Aorta (tissue), 5 donors: ENCODE measurements at places on chromosomes 16 and 17. TPM values are rescaled to one million over a fixed set of nuclear protein-coding genes. Genes with fewer than 3 reads are reported as not detected.

DNA sequence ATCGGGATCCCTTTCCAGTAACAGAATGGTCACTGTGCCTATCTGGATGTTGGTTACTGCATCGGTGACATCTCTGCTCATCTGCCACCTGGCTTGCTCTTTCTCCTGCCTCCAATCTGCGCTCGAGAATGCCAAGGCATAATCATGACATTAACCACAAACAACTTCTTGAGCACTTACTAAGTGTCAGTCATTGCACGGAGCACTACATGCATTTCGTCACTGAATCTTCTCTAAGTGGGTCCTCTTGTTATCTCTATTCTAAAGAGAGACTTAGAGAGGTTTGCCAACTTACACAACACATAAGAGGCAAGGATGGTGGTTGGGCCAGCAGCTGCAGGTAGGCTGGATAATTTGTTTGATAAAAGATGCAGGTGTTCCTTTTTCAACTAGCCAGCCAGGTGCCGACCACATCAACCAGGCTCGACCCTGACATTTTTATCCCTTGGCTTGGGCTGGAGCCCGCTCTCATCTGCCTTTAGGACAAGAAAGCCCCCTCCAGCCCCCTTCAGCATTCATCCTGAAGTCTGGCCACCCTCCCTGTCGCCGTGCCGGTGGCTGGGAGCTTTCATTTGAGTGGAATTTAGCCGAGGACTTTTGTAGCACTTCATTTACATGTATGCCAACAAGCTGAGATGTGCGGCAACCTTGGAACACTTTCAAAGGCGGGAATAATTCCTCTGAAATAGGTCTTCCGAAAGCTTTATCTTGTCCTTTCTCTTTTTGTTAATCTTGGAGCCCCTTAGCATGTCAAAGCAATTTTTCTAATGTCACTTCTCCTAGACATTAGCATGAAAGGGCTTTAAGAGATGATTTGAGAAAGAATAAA is 89.3 kb upstream of the NKD1 start:
- no peak for DNase-seq

KRTAP9-8 gene
- total RNA-seq: not detected

- no peak for DNase-seq
Measured at GRCh38 chr17:46020998-46021397, 21.9 kb downstream of the STH start.

DNA sequence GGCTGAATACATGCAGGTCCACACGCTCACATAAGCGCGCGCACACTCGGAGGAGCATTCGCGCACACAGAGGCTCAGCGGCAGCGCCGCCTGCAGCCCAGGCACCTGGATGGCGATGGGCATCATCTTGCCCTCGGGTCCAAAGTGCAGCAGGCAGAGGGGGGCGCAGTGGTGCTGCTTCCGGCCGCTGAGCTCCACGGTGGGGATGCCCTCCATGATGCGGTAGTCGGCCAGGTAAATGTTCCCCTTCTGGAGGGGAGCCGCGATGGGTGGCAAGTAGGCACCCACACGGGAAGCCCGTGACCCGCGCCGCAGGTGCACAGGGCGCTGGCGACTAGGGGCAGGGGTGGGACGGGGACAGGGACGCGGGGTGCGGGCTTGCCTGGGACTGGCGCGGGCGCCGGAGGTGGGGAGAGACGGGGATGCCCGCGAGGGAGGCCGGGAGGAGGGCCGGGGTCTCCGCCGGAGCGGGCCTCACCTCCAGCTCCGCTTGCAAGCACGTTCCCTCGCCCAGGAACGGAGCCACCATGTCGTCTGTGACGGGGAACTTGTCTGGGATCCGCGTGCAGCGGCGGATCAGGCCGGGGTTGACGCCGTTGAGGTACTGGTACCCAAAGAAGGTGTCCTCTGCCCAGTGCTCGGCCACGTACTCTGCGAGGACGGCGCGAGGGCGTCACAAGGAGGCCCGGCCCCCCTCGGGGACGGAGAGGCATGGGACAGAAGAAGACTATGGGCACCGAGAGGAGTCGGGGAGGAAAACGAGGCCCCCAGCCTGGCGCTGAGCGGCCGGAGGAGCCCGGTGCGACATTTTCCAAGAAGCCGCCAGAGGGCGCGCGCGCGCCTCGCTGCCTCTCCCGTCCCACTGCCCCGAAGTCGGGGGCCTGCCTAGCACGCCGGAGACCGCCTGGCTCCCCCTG is 8.0 kb downstream of the ALOX12B start:
- peak; percentile 76 for DNase-seq

GRCh38 chr16:52492789-52493357 is 54.1 kb downstream of the TOX3 start:
- DNase-seq: no peak

CCDC154 gene
- total RNA-seq: 2.0 TPM

- peak; percentile 70 for DNase-seq
Measured at GRCh38 chr17:82439194-82439828, 11.2 kb downstream of the CYBC1 start.

- no peak for DNase-seq
Measured at GRCh38 chr16:35735403-35736251, 2276.2 kb downstream of the TP53TG3F start.

GRCh38 chr16:15676506-15676905 is 26.5 kb downstream of the NDE1 start:
- no peak for DNase-seq

MED31 gene
- total RNA-seq: 8.4 TPM

DNA sequence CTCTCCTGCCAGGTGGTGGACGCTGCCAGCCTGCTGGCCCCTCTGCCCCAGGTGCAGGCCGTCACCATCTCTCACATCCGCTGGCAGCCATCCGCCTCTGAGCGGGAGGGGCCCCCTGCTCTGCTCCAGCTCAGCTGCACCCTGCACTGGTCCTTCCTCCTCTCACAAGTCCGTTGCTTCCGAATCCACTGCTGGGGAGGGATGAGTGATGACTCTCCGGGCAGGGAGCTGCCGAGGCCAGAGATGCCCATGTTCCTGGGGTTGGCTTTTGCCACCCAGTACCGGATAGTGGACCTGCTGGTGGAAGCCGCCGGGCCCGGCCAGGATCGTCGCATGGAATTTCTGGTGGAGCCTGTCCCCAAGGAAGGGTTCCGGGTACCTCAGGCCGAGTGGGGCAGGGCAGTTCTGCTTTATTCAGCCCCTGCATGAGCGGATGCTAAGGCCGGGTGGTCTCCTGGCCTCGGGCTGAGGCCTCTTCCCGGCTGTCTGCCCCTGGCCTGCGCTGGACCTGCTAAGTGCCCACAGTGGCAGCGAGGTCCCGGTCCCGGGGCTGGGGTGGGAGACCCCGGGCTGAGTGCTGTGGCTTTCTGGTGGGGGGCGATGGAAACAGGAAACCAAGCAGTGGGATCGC is 11.4 kb downstream of the ENGASE start:
- no peak for DNase-seq

- peak; percentile 88 for DNase-seq
Measured at GRCh38 chr16:66898207-66898606, 17.9 kb downstream of the PDP2 start.

KRTAP3-2 gene
- total RNA-seq: not detected

- DNase-seq: no peak
Measured at GRCh38 chr16:11759997-11760396, 17.3 kb upstream of the TXNDC11 start.

DNA sequence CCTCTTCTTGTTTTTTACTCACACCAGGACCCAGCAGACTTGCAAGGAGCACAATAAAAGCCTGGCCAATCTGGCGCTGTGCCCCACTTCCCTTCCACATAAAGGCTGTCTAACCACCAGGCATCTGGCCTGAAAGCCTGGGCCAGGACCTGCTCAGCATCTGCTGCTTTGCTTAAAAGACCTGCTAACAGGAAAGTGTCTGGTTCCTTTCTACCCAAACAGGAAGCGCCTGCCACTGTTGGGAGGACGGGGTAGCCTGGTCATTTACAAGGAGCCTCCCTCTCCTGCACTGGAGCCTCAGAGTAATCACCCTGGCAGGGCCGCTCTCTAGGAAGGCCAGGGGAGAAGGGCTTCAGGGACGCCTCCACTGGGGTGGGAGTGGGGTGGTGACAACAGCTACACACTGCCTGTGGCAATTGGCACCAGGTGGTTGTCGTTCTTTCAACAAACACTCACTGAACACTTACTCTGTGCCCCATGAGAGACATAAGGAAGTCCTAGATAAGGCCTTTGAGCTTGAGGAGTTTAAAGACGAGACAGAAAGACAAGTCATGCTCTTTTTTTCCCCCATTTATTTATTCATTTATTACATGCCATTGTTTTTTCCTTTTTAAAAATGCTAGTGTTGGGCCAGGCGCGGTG is 6.3 kb upstream of the MMP28 start:
- peak; percentile 87 for DNase-seq

NEUROD2 gene
- total RNA-seq: not detected

- DNase-seq: peak; percentile 59
Measured at GRCh38 chr17:80931421-80932265, 60.0 kb upstream of the CHMP6 start.

DNA sequence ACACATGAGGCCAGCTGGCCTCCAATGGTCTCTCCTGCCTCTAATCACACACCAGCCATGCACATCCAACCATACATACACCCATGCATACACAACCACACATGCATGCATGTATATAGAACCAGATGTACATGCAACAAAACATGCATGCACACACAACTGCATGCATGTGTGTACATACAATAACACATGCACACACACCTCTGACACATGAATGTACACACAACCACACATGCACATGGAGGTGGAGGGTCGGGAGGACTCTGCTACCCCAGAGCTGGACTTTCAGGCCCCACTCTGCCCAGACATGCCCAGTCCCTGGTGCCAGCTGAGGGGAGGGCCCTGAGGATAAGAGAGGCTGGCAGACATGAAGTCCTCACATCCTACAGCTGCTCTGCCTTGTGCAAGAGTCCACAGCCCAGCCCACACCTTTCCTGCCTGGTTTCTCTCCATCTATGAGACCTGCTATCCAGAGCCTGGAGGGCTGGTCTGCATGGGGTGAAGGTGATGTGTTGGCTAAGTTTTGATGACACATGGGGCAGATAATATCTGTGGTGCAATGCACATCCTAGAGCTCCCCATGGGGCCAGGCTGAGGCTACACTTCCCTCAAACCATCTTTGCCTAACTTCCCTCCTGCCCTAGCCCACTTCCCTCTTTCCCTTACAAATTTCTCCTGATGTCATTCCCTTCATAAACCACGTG is 50.9 kb upstream of the SDK2 start:
- no peak for DNase-seq

DNA sequence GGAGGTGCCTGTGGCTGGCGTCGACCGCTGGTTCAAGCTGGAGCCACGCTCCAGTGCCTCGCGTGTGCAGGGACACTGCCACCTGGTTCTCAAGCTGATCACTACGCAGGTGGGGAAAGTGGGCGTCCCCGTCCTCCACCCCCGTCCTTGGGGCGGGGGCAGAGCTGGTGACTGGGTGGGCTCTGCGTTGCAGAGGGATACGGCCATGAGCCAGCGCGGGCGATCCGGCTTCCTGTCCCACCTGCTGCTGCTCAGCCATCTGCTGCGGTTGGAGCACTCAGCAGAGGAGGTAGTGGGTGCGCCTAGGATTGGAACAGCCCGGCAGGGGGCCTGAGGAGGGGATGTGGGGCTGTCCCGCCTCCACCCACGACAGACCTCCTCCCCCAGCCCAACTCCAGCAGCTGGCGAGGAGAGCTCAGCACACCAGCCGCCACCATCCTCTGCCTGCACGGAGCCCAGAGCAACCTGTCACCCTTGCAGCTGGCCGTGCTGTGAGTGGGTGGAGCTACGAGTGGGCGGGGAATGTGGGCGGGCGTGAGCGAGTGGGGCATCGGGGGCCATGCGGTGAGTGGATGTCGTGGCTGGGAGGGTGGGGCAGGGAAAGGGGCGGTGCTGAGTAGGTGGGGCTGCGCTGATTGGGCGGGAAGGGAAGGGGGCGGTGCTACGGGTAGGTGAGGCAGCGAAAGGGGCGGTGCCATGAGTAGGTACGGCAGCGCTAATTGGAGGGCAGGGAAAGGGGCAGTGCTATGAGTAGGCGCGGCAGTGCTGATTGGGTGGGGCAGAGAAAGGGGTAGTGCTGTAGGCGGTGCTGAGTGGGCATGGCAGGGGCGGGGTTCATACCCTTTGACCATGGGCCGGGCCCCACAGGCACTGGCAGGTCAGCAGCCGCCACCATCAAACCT is 8.9 kb downstream of the TSR3 start:
- DNase-seq: peak; percentile 94

- no peak for DNase-seq
Measured at GRCh38 chr16:54336631-54337204, 50.1 kb upstream of the IRX3 start.

- DNase-seq: peak; percentile 59
Measured at GRCh38 chr16:23803591-23804123, 32.1 kb upstream of the PRKCB start.

GRCh38 chr16:23510164-23510914 is at the start of gene GGA2:
GGA2 (minus strand) TSS chr16:23510494; CDS start chr16:23510411, 83 bp downstream.
- DNase-seq: peak; percentile 90

DNA sequence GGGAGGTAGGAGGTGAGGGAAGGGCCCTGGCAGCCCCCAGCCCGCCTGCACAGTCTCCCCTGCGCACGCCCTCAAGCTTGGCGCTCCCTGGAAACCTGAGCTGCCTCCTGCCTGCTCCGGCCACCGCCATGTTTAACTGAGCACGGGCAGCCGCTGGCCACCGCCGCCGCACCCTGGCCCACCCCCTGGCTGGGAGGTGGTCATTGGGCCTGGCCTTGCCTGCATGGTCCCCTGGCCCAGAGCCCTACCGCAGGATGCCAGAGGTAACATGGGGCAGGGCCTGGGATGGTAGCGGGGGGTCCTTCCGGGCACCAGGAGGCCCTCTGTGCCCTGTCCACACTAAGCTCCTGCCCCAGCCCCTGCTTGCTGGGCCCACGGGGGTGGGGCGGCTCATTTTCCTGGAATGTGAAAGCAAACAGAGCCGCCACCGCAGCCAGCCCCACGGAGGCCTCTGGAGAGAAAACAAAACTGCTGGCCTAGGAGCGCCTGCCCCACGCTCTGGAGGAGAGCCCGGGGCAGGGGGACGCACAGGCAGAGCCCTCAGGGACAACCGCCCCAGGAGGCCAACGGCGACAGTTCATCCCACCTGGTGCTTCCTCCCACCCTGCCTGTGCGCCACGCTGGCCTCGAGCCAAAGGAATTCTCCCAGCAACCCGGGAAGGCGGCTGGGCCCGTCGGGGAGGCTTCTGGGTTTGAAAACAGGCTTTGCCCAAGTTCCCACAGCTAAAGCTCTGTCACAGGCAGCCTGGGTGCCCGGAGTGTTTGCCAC is 8.9 kb downstream of the NHERF2 start:
- DNase-seq: peak; percentile 93

GRCh38 chr17:46169913-46170638 is 23.2 kb downstream of the KANSL1 start:
- DNase-seq: no peak

GRCh38 chr17:80114758-80115157 is 13.4 kb downstream of the GAA start:
- DNase-seq: no peak

DNA sequence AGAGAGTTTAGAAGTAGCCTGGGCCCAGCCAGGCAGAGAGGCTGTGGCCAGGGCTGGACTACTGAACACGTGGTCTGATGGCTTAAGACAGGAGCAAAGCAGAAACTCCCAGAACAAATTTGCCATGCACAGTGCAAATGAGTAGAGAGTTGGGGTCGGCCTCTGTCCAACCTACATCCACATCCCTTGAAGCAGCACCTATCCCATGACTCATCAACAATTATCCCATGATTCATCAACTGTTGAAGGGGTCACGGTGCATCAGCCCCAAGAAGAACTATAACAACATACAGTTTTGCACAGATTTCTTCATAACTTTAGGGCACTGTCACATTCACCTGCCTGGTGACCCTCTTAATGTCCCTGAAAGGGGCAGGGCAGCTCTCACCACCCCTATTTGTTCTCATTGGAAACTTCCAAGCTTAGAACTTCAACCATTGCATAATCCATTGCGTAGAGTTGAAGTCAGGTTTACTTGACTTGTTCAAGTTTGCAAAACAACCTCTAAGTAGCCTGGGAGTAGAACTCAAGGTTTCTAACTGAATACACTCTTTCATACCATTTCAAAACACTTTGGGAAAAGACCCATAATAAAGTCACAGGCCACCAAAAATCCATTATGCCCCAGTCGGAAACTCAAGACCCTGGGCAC is 235.2 kb upstream of the CDH5 start:
- DNase-seq: no peak

SKAP1 gene
- 0.84 TPM for total RNA-seq
